ENCODE measurements at places on chromosomes 2 and 18.

DNA sequence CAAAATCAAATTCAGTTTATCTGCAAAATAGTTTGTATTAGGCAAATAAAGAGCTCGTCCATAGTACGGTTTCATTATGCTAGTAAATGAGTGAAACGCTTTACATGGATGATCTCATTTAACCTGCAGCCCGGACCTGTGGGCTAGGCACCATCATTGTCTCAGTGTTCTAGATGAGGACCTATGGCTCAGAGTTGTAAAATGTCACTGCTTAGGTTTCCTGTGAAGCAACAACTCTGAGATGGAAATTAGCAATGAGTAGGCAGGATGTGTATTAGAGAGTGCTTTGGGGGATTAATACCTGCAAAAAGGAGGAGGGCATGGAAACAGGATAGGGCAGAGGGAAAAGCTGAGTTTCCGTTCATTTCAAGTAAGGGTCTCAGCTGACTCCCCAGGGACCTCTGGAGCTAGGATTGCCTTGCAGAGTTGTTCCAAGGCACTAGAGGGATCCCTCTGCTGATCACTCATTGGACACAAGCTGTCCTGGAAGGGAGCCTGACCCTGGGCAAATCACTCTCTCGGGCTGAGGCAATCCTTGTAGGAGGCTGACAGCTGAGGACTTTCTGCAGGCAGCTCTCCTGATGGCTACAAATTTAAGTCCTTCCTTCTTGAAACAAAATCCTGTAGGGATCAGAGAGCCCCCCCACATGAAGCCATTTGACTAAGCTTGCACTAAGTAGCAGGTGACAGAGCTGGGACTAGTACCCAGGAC is 58.8 kb upstream of the SIX2 start:
- DNase-seq = no peak

GRCh38 chr18:7021994-7022840 is 95.4 kb downstream of the LAMA1 start:
- DNase-seq = peak; percentile 84

- DNase-seq = no peak
These were observed 30.5 kb upstream of the SLC39A10 start for GRCh38 chr2:195626507-195626906.

DNA sequence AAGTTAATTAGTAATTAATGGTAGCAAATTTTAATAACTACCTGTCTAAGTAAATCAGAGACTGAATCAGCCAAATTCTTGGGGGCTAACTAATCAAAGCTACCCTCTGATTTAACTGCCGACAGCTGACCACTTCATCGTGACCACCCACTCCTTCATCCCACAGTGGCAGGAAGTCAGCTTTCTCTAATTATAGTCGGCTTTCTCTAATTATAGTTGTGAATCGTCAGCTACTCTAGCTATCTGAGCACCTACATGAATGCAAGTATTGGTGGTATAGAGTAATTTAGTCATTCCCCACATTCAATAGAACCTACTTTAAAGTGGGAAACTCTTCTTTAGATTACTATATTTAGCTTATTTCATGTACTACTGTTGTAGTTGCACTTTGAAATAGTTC is 185.5 kb downstream of the PTGR3 start:
- no peak for DNase-seq

DNA sequence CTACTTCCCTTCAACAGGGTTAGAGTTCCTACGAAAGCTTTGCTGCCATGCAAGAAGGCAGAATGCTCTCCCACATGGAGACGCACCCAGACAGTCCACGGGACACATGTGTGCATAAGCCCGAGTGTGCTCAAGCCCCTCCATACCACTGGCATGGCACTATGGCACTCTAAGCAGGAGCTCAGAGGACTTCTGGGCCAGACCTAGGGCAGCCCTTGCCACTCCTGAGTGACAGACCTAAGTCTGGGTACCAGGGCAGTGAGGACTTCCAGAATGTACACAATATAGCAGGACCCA is 11.4 kb upstream of the ARID5A start:
- no peak for DNase-seq

- peak; percentile 3 for DNase-seq
These were observed 31.4 kb upstream of the CHN1 start for GRCh38 chr2:175036582-175037018.

DNA sequence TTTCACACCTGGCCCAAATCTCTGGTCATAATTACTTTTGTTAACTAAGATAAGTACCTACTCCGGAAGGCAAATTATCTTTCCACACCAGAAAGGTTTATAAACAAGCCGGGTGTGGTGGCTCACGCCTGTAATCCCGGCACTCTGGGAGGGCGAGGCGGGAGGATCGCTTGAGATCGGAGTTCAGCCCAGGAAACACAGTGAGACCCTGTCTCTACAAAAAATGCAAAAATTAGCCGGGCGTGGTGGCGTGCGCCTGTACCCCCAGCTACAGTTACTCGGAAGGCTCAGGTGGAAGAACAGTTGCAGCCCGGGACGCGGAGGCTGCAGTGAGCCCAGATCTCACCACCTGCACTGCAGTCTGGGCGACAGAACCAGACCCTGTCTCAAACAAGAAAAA is 2.1 kb downstream of the PUM2 start:
- no peak for DNase-seq

- no peak for DNase-seq
These were observed 117.4 kb downstream of the SPOPL start for GRCh38 chr2:138618971-138619370.

- DNase-seq = no peak
These were observed 110.8 kb downstream of the VIT start for GRCh38 chr2:36807223-36807886.

DNA sequence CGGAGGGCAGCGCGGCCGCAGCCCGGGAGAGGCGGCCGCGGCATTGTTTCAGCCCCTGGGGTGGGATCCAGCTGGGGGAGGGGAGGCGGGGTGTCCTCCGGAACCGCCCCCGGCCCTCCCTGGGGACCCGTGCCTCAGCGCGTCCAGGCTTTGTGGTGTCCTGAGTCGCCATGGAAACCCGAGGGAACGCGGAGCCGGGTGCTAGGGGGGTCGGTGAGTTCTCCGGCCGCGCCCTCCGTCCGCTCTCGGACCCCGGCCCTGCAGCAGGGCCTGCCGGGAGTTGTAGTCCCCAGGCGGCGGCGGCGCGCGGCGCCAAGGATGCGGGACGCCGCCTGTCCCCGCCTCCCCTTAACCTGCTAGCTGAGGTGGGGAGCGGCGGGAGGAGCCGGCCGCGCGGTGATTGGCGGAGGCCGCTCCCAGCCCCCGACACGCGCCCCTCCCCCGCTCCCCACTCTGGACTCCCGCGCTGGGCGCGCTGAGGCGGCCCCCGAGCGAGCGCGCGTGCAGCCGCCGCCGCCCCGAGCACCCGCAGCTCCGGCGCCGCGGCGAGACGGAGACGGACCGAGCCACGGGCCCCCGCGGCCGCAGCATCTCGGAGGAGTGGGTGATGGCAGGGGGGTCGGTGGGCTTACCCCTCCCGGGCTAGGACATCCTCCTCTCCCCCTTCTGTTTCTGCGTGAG is at the start of gene DPYSL5:
Gene DPYSL5, plus strand, starts transcription at position 478 of the 681 bp plus-strand sequence. CDS start 50,368 bp downstream, outside the sequence.
- DNase-seq = peak; percentile 98

- no peak for DNase-seq
These were observed 110.9 kb downstream of the METTL8 start for GRCh38 chr2:171322928-171323327.

DNA sequence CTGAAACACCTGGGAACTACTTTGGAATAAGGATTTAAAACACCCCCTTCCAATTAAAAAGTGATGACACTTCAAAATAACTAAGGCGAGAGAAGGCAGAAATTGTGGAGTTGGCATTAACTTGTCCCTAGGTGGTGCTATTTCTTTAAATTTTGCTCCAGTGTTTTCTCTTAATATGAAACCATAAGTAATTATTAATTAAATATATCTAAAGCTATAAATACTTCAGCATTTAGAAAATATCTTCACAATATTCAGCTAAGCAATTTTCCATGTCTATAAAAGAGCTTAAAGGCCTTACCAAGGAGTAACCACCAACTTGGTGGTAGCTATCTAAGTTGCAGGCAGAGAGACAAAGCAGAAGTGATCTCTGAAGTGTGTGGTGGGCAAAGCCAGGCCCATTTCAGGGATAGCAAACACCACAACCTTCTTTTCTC is 186.8 kb upstream of the PGAP1 start:
- peak; percentile 24 for DNase-seq

DNA sequence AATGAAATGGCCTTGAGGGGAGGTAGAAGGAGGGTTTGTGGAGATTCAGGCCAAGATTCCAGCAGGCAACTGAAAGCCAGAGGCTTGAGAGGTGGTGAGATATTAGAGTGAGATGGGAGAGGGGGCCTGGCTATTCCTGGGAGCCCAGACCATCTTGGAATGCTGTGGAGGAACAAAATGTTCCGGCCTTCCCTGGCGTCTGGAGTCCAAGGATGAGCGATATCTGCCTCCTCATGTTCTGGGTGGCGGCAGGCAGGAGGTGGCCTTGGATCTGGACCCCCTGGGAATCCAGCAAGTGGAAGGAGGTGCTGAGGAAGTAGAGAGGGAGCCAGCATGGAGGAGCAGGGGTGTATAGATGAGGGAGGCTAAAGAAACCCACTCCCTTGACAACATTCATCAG is 335.9 kb downstream of the CYP26B1 start:
- no peak for DNase-seq

DNA sequence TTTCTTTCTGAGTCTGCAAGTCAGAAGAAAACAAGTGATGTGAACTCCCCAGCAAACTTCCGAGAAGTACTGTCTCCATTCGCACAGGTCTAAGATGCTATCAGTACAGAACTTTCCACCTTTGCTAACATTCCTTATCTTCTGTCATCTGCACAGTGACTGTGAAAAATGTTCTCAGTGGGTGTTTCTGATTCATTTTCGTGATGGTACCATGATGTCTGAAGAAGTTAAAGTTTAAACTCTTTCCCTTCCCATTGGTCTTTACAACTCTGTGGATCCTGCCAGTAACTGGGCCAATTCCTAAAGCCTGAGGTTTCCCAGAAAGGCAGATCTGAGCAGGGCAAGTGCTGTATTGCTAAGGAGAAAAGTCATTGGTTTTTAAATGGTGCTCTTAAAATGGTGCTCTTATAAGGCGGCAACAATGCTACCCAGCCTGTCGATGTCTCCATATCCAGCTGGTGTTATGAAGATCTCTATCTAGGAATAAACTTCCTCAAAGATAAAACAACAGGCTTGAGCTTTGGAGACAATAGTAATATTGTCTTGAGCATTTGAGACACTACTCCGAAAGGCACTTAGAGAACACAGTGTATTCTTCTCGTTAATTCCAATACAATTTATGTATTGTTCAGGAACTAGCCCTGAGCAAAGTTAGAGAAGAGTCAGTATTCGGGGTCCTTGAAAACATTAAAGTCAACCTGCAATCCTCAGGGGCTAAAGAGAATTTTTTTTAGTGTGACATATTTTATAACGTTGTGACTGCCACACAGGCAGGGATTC is 232.3 kb downstream of the OSR1 start:
- no peak for DNase-seq

DNA sequence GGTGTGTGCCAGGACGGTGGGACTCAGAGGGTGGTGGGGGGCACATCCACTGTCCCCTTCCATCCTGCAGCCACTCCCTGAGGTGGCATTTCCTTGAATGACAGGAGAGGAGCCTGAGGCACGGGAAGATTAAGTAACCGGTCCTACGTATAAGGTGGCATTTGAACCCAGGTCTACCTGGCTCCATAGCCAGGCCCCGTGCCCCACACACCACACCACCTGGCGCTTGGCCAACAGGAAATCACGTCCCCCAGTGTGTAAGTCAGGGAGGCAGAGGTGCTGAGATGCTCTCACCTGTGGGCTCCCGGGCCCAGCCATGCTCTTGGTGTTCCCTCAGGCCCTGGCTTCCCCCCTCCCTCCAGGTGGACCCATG is 53.7 kb downstream of the HPCAL1 start:
- DNase-seq = peak; percentile 19

DNA sequence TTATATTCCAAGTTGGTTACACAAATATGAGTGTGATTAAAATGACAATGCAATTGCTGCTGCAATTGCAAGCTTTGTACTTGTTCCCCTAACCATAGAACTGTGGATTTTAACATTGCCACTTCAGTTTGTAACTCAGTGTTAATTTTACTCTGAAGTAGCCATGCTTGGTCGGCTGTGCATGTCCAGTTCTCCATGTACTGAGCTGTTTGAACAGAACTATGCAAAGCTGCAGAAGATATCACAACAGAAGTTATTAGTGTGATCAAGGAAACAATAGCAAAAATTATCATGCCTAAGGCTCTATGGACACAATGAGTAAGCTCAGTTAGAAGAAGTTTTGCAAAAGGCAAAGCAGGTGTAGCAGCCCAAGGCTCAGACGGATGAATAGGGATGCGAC is 45.3 kb downstream of the CXCR4 start:
- no peak for DNase-seq

DNA sequence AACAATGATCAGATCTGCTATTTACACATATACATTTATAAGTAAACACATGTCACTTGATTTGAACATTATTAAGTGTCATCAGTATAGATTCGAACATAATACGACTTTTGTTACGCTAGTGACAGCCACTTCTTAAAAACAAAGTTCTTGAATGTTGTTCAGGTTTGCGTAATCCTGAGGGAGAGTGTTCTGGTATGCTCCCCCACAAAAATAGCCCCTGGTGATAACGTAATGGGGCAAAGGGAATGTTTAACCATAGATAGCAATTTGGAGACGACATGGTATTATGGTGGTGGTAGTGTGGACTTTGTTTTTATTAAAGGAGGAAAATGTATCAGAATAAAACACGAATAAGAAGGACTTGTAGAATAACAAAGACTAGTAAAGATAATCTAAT is 90.6 kb downstream of the PLEKHM3 start:
- DNase-seq = no peak

- DNase-seq = peak; percentile 45
These were observed 42.4 kb downstream of the HK2 start for GRCh38 chr2:74876081-74876886.

GRCh38 chr2:233679196-233679595 is 2.5 kb upstream of the UGT1A7 start:
- no peak for DNase-seq

GRCh38 chr2:136239079-136239685 is 121.2 kb upstream of the CXCR4 start:
- no peak for DNase-seq

GRCh38 chr2:84038866-84039265 is 420.2 kb downstream of the SUCLG1 start:
- DNase-seq = peak; percentile 13

GRCh38 chr2:152930501-152930900 is 212.1 kb downstream of the ARL6IP6 start:
- DNase-seq = no peak

GRCh38 chr2:195320413-195320973 is 336.5 kb upstream of the SLC39A10 start:
- no peak for DNase-seq

DNA sequence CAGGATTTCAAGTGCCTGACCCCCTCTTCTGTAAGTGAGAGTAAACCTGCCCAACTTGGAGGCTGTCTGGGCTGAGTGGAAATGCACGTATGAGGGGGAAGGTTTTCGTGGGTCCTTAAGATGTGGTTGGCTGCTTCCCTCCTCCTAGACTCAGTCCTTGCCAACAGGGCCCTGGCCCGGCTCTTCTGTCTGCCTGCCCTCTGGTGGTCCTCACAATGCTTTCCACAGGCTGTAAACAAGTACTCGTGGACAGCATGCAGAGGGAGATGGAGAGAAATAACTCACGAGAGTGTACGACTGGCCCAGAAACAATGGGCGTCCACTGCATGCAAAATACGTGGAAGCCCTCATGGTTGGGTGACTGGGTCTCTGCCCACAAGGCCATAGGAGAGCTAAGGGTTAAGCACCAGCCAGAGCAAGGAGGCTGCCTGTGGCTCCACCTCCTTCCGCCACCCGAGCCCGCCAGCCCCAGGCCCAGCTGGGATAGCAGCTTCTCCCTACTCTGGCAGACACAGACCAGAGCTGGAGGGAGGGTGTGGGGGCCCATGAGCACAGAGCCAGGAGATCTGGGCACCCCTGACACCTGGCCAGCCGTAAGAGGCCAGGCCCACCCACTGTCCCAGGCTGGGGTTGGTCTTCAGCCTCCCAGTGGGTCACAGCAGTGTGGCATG is 17.0 kb upstream of the ARHGEF4 start:
- DNase-seq = no peak
